ENCODE measurements at places on chromosomes 1 and 21. TPM values are rescaled to one million over a fixed set of nuclear protein-coding genes. Genes with fewer than 3 reads are reported as not detected.

The RPAP2 gene
- 4.9 TPM for polyA plus RNA-seq

The CD1B gene
- not detected for polyA plus RNA-seq

The OR2T33 gene
- not detected for polyA plus RNA-seq

The GBP6 gene
- polyA plus RNA-seq: 0.13 TPM

The CYP4A11 gene
- not detected for polyA plus RNA-seq

The MYCL gene
- polyA plus RNA-seq: 0.50 TPM

The KDM1A gene
- 24.5 TPM for polyA plus RNA-seq

The FAAH gene
- polyA plus RNA-seq: 33.2 TPM

The ZBED6 gene
- polyA plus RNA-seq: 0.63 TPM

The CELA2B gene
- not detected for polyA plus RNA-seq

Data from aorta (tissue), 5 donors.